ENCODE measurements at places on chromosomes 16 and 17. TPM values are rescaled to one million over a fixed set of nuclear protein-coding genes. Genes with fewer than 3 reads are reported as not detected.

- no peak for DNase-seq
Measured at GRCh38 chr17:44751806-44752205, 7.0 kb upstream of the ADAM11 start.

- no peak for DNase-seq
Measured at GRCh38 chr17:77106874-77107358, 33.9 kb upstream of the SEC14L1 start.

GRCh38 chr16:10536814-10537389 is 43.5 kb downstream of the EMP2 start:
- DNase-seq = no peak

DNA sequence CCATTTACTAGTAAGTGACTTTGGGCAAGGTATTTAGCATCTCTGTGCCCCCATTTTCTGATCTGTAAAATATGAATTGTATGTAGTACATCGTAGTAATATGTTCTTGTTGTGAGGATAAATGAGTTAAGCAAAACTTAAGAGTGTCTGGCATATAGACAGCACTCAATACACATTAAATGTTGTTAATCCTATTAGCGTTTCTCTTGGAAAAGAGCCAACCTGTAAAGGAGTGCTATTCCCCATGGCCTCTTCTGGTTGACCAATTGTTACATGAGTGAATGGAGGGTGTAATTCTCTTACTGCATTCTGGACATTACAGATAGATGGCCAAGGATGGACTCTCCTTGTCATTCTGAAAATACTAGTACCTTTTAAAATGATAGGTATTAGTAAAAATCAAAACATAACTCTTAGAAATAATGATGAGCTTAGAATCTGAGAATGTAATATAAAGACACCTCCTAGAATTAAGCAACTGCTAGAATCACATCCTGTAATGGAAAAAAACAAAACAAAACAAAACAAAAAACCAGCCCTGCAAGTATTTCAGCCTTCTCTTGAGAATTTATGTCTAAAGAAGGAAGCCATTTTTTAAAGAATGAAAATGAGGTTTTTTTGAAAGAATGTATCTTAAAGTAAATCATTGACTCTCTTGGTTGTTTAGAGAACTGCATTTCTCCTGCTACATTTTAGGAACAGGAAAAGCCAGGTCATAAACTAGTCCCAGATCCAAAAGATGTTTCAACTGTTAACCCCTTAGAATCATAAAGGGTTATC is 30.5 kb downstream of the IQCK start:
- no peak for DNase-seq

GRCh38 chr16:84266451-84266850 is 26.6 kb upstream of the KCNG4 start:
- DNase-seq = no peak

GRCh38 chr16:72500545-72500944 is 328.6 kb upstream of the PMFBP1 start:
- no peak for DNase-seq

PYY gene
- total RNA-seq = not detected

CHST4 gene
- total RNA-seq = 0.16 TPM

CTRL gene
- 8.8 TPM for total RNA-seq

RNF222 gene
- 0.11 TPM for total RNA-seq
